Ascending aorta (tissue), 2 donors: ENCODE measurements at places on chromosomes 3 and 15. TPM values are rescaled to one million over a fixed set of nuclear protein-coding genes. Genes with fewer than 3 reads are reported as not detected.

UBA7 gene
- total RNA-seq: 56.1 TPM

PRSS50 gene
- not detected for total RNA-seq

SHC4 gene
- 7.2 TPM for total RNA-seq

RYR3 gene
- total RNA-seq: 3.1 TPM

LTF gene
- 1.4 TPM for total RNA-seq

VIPR1 gene
- 3.5 TPM for total RNA-seq

GRK7 gene
- not detected for total RNA-seq

CLRN1 gene
- not detected for total RNA-seq

GPR149 gene
- total RNA-seq: not detected

STAB1 gene
- total RNA-seq: 363 TPM

CACNA2D2 gene
- 0.85 TPM for total RNA-seq

- H3K4me1 ChIP-seq: no peaks in the 10 kb centered on the region
- H3K36me3 ChIP-seq: no peaks in the 10 kb centered on the region
- no peak overlapping the region for H3K4me3 ChIP-seq
Measured at GRCh38 chr15:27821273-27821672, 277.8 kb downstream of the OCA2 start.

GRCh38 chr3:167700926-167701325 is 33.8 kb downstream of the PDCD10 start:
- no peaks in the 10 kb centered on the region for H3K27me3 ChIP-seq
- no peaks in the 10 kb centered on the region for H3K4me1 ChIP-seq
- H3K4me3 ChIP-seq: no peak overlapping the region
- no peak for DNase-seq
- H3K36me3 ChIP-seq: peaks cover 6% of the 10 kb centered on the region
- H3K27ac ChIP-seq: no peak overlapping the region

GRCh38 chr3:35408882-35409281 is 230.4 kb upstream of the ARPP21 start:
- no peak for DNase-seq
- H3K27me3 ChIP-seq: no peaks in the 10 kb centered on the region
- no peaks in the 10 kb centered on the region for H3K36me3 ChIP-seq
- no peaks in the 10 kb centered on the region for H3K4me1 ChIP-seq

DNA sequence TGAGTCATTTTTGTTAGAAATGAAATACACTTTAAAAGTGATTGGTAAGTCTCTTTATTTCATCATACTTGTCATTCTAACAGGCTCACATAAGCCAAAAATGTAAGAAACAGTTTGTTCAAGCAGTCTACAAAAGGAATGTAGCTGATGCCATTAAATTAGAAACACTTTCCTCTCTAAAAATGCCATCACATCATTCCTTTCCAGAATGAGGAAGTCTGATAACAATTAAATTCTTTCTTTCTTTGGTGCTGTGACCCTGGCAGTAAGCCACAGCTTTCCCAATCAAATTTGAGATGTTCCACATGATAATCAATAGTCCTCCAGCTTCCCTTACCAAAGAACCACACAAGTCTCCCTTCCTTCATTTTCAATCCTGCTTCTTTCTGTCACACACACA is 9.4 kb upstream of the P2RY1 start:
- H3K27ac ChIP-seq: no peak overlapping the region
- H3K4me3 ChIP-seq: no peak overlapping the region
- DNase-seq: no peak
- no peaks in the 10 kb centered on the region for H3K27me3 ChIP-seq
- no peaks in the 10 kb centered on the region for H3K36me3 ChIP-seq
- no peaks in the 10 kb centered on the region for H3K4me1 ChIP-seq

- DNase-seq: no peak
- H3K27ac ChIP-seq: no peak overlapping the region
- no peaks in the 10 kb centered on the region for H3K27me3 ChIP-seq
- H3K4me3 ChIP-seq: no peak overlapping the region
- peaks cover 12% of the 10 kb centered on the region for H3K36me3 ChIP-seq
- no peaks in the 10 kb centered on the region for H3K4me1 ChIP-seq
Measured at GRCh38 chr3:119911748-119912147, 129.8 kb downstream of the NR1I2 start.

- no peak overlapping the region for H3K27ac ChIP-seq
- no peak overlapping the region for H3K4me3 ChIP-seq
- H3K27me3 ChIP-seq: no peaks in the 10 kb centered on the region
- no peaks in the 10 kb centered on the region for H3K4me1 ChIP-seq
- DNase-seq: no peak
Measured at GRCh38 chr3:193822492-193823212, 229.6 kb downstream of the OPA1 start.

DNA sequence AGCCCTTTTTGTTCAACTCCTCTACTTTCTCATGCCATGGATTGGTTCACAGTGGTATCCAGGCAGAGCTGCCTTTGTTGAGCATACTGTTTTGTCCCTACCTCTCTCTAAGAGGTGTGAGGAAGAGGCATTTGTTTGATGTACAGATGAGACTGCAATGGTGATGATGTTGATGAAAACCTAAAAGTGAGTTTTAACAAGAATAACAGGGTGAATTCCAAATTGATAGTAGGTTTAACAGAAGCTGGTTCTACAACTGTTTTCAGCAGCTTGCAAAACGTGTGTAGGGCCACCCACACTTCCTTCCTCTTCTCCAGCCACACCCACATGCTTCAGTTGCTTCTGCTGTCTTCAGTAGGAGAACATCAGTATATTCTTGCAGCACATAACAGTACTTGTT is 10.2 kb downstream of the SNRK start:
- H3K4me1 ChIP-seq: no peaks in the 10 kb centered on the region
- H3K4me3 ChIP-seq: no peak overlapping the region
- peak; percentile 65 for DNase-seq
- H3K27me3 ChIP-seq: no peaks in the 10 kb centered on the region
- H3K27ac ChIP-seq: no peak overlapping the region

GRCh38 chr3:4426782-4427344 is 40.2 kb downstream of the SUMF1 start:
- DNase-seq: no peak
- H3K4me3 ChIP-seq: no peak overlapping the region
- peaks cover 5% of the 10 kb centered on the region for H3K36me3 ChIP-seq
- H3K27me3 ChIP-seq: no peaks in the 10 kb centered on the region

GRCh38 chr3:98717584-98717983 is 45.6 kb upstream of the ST3GAL6 start:
- no peak for DNase-seq
- no peak overlapping the region for H3K27ac ChIP-seq
- no peak overlapping the region for H3K4me3 ChIP-seq
- no peaks in the 10 kb centered on the region for H3K4me1 ChIP-seq
- no peaks in the 10 kb centered on the region for H3K36me3 ChIP-seq

DNA sequence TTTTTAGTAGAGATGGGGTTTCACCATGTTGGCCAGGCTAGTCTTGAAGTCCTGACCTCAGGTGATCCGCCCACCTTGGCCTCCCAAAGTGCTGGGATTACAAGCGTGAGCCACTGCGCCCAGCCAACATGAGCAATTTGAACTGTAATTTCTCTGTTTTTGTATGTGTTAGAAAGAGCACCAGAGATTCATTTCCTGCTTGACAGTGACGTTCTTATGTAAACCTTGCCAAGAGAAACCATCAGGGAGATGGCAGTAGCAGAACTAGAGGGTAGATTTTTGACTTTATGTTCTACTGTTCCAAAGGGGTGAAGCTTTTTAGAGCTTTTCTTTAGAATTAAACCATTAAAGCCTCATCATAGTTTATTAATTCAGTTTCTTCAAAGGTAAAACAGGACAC is 148.1 kb upstream of the UMPS start:
- H3K4me3 ChIP-seq: no peak overlapping the region
- no peak overlapping the region for H3K27ac ChIP-seq
- peaks cover 15% of the 10 kb centered on the region for H3K4me1 ChIP-seq
- no peaks in the 10 kb centered on the region for H3K27me3 ChIP-seq
- no peak for DNase-seq

GRCh38 chr3:78659386-78659987 is 1108.3 kb downstream of the ROBO1 start:
- H3K27me3 ChIP-seq: no peaks in the 10 kb centered on the region
- no peaks in the 10 kb centered on the region for H3K4me1 ChIP-seq
- no peak overlapping the region for H3K27ac ChIP-seq
- no peak for DNase-seq
- H3K36me3 ChIP-seq: no peaks in the 10 kb centered on the region
- no peak overlapping the region for H3K4me3 ChIP-seq

- H3K4me3 ChIP-seq: no peak overlapping the region
- H3K4me1 ChIP-seq: no peaks in the 10 kb centered on the region
- no peaks in the 10 kb centered on the region for H3K27me3 ChIP-seq
- H3K27ac ChIP-seq: no peak overlapping the region
Measured at GRCh38 chr3:181328346-181328745, 338.8 kb upstream of the DNAJC19 start.

DNA sequence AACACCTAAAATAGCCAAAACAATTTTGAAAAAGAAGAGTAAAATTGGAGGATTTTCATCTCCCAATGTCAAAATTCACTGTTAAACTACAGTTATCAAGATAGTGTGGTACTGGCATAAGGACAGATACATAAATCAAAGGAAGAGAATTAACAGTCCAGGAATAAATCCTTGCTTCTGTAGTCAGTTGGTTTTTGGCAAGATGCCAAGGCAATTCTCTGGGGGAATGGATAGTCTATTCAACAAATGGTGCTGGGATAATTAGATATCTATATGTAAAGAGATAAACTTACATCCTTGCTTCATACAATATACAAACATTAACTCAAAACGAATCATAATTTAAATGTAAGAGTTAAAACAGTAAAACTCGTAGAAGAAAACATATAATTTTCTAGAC is 57.9 kb upstream of the SELENOK start:
- no peak for DNase-seq
- no peak overlapping the region for H3K27ac ChIP-seq
- no peaks in the 10 kb centered on the region for H3K27me3 ChIP-seq
- no peaks in the 10 kb centered on the region for H3K36me3 ChIP-seq
- no peaks in the 10 kb centered on the region for H3K4me1 ChIP-seq
- no peak overlapping the region for H3K4me3 ChIP-seq

DNA sequence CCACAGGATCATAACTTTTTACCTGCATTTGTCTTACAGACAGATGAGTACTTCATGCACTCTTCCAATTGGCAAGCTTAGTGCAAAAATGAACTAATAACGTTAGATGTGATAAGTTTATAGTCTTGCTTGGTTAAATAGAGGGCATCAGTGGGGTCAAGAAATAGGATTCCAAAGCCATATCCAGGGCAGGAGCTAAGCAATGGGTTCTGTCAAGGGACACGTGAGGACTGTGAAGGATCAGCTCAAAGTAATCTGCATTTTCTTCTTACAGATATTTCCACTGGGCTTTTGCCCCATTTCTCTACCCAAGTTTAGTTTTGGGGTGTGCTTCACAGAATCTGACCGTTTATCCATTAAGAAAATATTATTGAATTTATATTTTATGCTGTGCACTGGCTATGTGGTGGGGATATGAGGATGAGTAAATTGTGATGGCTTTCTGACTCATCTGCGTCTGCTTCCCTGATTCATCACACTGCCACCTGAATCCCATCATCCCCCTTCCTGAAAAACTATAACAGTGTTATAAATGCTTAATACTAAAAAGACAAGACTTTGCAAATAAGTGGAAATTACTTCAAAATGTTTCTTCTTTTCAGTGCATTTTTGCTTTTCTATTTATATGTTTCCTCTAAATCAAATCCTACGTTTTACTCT is 17.5 kb downstream of the PPP2R3A start:
- DNase-seq: no peak
- no peak overlapping the region for H3K27ac ChIP-seq
- H3K36me3 ChIP-seq: no peaks in the 10 kb centered on the region
- H3K27me3 ChIP-seq: no peaks in the 10 kb centered on the region
- H3K4me1 ChIP-seq: no peaks in the 10 kb centered on the region

DNA sequence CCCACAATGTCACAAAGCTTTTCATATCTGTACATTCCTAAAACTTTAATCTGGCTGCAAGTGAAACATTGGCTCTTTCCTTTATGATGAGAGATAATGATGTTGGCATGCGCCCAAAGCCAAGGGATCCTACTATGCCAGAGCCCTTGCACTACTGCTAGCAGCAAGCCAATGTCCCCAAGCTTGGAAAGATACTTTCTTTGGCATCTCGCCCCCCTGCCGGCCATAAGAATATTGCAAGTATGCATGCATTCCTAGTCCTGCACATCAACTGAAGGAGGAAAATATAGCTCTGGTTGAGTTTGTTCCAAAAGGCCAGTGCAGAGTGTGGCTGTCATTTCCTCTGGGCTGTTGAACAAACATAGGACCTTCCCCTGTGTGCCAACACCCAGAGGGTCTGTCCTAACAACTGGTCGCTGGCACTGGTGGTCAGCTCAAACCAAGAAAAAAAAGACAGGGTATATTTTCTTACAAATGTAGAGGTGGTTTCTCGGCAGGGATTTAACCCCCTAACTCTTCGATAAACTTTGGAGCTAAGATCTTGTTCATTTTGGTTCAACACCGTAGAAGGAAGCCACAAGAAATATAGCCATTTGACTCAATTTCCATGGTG is 120.9 kb upstream of the ZBED2 start:
- no peak overlapping the region for H3K27ac ChIP-seq
- no peak overlapping the region for H3K4me3 ChIP-seq
- no peaks in the 10 kb centered on the region for H3K27me3 ChIP-seq
- no peaks in the 10 kb centered on the region for H3K36me3 ChIP-seq
- no peak for DNase-seq

GRCh38 chr15:79700951-79701480 is 195.8 kb downstream of the MTHFS start:
- DNase-seq: no peak
- no peak overlapping the region for H3K27ac ChIP-seq
- no peaks in the 10 kb centered on the region for H3K27me3 ChIP-seq
- no peaks in the 10 kb centered on the region for H3K4me1 ChIP-seq
- H3K36me3 ChIP-seq: no peaks in the 10 kb centered on the region

- H3K27me3 ChIP-seq: no peaks in the 10 kb centered on the region
- H3K4me3 ChIP-seq: no peak overlapping the region
- no peak overlapping the region for H3K27ac ChIP-seq
- no peaks in the 10 kb centered on the region for H3K4me1 ChIP-seq
- H3K36me3 ChIP-seq: no peaks in the 10 kb centered on the region
Measured at GRCh38 chr3:128554465-128555097, 61.6 kb upstream of the GATA2 start.

- no peaks in the 10 kb centered on the region for H3K36me3 ChIP-seq
- H3K4me1 ChIP-seq: no peaks in the 10 kb centered on the region
- no peak overlapping the region for H3K27ac ChIP-seq
- DNase-seq: no peak
- H3K27me3 ChIP-seq: no peaks in the 10 kb centered on the region
- no peak overlapping the region for H3K4me3 ChIP-seq
Measured at GRCh38 chr15:81085898-81086297, 48.2 kb upstream of the CFAP161 start.

GRCh38 chr3:156396851-156397250 is 158.1 kb downstream of the SSR3 start:
- no peak for DNase-seq
- H3K27ac ChIP-seq: no peak overlapping the region
- H3K36me3 ChIP-seq: no peaks in the 10 kb centered on the region
- no peak overlapping the region for H3K4me3 ChIP-seq
- no peaks in the 10 kb centered on the region for H3K27me3 ChIP-seq
- peaks cover 6% of the 10 kb centered on the region for H3K4me1 ChIP-seq
